Activated T-cell treated with anti-CD3 and anti-CD28 coated beads for 4 hours (primary cell): ENCODE measurements at places on chromosomes 4 and X.

GRCh38 chrX:136211766-136212556 lies 39.2 kb downstream of the MAP7D3 start:
- DNase-seq = no peak

- peak; percentile 43 for DNase-seq
Measured at GRCh38 chr4:98928131-98928504, 815 bp downstream of the EIF4E start.

GRCh38 chr4:46946919-46947536 lies 38.0 kb upstream of the COX7B2 start:
- DNase-seq = no peak

- no peak for DNase-seq
Measured at GRCh38 chr4:138070816-138071215, 171.3 kb downstream of the SLC7A11 start.

- DNase-seq = no peak
Measured at GRCh38 chr4:112448306-112449132, 67.5 kb downstream of the NEUROG2 start.
